ENCODE measurements at places on chromosomes 4 and X.

DNA sequence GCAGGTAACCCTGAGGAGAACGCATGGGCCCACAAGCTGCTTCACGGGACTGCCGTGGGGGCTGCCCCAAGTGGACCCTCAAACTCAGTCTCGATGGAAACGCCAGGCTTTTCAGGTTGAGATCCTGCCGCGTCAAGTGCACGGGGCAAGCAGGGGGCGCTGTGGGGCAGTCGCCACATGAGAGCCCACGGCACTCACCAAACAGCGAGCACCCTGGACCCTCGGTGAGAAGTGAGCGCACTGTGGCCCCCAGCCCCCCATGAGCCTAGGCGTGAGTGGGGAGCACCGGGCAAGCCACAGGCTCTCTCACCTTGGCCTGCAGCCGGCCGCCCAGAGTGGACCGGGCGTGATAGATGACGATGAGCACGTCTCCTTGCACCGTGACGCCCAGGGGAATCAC is 50.9 kb upstream of the CPLX1 start:
- no peak for DNase-seq

GRCh38 chr4:186765138-186765537 is 41.5 kb upstream of the FAT1 start:
- no peak for DNase-seq

- DNase-seq = no peak
Observed at GRCh38 chrX:134761788-134762187, 103.5 kb upstream of the PLAC1 start.

DNA sequence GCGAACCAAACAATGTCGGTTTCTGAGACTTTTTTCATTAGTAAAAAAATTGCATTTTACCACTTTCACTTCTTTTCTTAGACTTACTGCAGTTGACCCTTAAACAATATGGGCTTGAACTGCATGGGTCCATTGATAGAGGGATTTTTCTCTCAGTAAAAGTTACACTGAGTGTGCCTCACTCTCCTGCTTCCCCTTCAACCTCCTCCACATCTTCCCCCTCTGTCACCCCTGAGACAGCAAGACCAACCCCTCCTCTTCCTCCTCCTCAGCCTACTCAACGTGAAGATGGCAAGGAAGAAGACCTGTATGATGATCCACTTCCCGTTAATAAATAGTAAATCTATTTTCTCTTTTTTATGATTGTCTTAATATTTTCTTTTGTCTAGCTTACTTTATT is 43.4 kb downstream of the TEC start:
- no peak for DNase-seq

DNA sequence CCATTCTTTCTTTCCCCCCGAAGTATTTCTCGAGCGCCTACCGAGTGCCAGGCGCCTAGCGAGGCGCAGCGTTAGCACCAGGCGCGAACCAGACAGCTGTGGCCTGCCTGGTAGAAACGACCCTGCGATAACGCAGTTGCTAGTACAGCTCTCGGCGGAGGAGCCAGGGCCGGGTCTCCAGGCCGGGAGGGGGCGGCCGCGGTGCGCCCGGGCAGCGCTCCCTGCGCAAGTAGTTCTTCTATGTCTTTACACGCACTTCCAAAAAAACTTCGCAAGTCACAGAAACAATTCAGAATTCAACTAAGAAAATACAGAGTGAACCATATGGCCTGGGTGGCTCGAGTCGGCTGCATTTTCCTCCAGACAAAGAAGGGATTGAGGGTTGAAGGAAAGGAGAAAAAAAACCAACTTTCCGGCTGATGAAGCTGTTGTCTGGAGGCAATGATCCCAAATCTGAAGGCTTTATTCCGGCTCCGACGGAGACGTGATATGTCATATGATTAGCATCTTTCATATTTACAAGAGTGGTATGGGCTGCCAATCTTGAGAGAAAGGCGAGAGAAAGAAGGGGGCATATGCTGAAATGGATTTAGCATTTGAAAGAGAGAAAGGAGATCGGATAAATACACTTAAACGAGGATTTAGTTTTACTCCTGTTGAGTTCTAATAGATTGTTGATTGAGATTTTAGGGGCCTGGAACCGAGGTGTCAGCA is 7.2 kb upstream of the NEUROG2 start:
- peak; percentile 84 for DNase-seq

DNA sequence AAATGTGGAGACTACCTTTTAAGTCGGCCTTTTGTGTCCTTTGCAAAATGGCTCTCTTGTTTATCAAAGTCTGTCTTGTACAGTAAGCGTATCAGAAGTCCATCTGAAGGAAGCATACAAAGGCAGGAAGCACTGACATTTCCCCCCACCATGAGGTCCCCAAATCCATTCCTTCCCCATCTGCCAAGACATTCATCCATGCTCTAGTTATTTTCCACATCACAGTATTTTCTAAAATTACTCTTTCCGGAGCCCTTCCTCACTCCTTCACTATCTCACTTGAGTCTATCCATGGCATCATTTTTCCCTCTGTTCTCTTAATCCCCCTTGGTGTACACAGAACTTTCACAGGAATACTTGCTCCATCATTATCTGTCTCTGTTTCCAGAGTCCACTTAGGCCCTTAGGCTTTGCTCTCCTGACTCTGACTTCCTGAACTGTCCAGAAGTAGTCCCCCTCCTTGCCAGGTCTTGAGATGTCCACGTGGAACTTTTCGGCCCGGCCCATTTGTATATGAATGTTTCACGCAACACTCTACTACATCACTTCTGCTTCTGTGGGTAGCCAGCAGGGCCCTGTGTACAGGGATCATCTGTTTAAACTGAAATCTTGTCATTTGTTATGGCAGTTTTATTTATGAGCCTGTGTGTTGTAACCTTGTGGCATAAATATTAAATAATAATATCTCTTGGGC is 2.1 kb downstream of the SEL1L3 start:
- peak; percentile 46 for DNase-seq

DNA sequence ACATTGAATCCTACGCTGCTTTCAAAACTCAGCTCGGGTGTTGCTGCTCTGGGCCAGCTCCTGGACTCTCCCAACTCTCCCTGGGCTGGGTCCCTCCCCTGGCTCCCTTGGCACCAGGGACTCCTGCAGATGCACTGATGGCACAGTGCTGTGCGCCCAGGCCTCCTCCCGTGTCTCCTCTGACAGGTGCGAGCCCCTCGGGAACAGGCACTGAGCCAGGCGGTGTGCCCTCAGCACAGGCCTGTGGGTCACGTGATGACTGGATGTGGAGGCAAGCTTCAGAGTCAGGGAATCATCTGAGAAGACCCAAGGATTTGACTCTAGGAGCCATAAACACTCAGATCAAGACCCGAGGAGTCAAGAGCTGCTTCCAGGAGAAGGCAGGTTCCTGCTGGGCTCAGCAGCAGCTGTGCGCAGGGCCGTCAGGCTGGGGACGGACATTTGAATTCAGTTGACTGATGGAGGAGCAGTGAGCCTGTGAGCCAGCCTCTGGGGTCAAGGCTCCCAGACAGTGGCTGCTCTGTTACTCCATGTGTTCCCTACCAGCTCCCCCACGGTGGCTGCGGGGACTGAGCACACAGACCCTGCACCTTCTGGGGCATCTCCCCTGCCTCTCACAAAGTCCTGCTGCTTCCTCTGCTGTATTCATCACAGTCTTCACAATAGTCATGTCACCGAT is 33.0 kb downstream of the NAT8L start:
- peak; percentile 7 for DNase-seq

GRCh38 chr4:100555611-100556337 is 38.0 kb upstream of the EMCN start:
- peak; percentile 41 for DNase-seq

DNA sequence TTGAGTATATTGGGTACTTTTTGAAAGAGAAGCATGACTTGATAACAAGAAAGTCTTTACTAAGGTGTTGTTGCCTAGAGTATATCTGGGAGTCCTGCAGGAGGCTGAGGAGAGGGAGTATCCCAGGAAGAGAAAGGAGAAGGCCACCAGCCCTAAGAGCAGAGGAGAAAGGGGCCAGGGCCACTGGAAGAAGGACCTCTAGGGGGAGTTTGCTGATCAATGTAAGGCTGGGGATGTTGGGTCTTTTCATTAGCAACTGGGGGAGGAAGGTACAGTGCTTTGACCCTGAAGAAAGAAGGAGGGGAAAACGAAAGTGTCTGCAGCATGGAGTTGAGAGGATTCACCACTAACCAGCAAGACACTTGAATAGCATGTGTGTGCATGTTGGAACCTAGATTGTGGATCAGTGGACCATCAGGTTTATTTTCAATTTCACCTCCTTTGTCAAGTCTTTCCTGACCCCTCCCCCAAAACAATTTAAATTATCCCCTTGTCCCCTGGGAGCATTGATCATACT is 4.5 kb downstream of the SMIM9 start:
- no peak for DNase-seq

- no peak for DNase-seq
Observed at GRCh38 chr4:38462367-38463055, 201.5 kb upstream of the KLF3 start.

DNA sequence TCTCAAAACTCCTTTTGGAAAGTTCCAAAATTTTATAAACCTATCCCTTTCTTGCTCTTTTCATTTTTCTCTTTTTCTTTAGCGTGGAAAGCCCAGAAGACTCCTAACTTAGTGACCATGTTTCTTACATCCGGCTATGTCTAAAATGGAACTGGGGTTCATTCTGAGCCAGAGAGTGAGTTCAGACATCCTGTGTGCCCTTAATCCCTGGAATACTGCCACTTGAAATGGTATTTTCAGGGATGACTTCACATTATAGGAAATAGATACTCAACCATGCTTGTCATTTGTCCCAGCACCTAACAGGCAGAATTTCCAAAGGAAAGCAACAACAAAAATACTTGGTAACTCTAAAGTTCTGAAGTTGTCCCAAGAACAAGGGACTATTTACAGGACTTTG is 379.6 kb downstream of the ARHGAP24 start:
- no peak for DNase-seq

DNA sequence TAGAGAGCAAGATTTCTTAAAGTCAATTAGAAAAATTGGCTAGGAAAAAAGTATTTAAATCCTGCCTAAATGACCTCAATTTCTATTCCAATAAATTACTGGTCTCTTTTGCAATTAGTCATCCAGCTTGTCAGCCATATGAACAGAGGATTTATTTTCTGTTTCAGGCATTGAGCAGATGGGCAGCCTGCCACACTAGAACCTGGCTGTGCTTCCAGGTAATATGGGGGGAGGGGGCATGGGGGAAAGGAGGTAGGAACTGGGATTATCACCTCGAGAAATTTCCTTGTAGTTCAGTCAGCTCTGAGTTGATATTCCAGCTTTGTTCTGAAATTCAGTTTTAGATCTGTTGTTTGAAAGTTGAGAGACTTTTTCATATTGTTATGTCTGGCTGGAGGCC is 206.3 kb upstream of the LCORL start:
- no peak for DNase-seq

GRCh38 chrX:119778829-119779228 is 12.6 kb downstream of the RPL39 start:
- DNase-seq = no peak

DNA sequence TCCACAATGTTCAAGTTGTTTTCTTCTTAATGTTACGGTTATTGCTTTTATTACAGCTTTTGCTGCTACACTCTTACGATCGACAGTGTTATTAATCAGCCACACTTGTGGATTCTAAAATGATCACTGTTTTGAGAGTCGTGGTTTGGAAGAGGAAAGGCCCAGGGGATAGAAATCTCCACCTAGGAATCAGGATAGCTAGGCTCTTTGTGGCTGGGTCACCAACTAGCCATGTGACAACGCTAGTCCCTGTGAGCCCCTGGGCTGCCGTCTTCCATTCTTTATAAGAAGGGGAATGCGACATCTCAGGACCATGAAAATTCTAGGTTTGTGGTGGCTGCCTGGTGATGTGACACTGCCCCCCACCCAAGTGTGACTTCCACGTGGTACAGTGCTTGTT is 380 bp downstream of the SLC34A2 start:
- no peak for DNase-seq

DNA sequence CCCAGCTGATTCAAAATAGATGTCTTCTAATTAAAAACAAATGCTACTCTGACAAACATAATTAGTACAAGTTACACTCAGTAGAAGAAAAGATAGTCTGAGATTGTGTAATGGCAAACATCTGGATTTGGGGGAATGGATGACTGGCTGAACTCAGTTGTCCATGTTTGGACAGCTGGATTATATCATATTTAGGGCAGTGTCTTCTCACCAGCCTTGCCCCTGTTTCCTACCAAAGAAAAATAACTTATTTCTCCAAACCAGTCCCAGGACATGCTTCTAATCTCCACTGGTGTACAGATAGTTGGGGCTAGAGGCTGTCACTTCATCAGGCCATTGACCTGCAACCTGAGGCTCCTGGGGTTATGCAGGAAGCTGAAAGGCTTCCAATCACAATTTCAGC is 237.3 kb downstream of the USP46 start:
- DNase-seq = no peak

DNA sequence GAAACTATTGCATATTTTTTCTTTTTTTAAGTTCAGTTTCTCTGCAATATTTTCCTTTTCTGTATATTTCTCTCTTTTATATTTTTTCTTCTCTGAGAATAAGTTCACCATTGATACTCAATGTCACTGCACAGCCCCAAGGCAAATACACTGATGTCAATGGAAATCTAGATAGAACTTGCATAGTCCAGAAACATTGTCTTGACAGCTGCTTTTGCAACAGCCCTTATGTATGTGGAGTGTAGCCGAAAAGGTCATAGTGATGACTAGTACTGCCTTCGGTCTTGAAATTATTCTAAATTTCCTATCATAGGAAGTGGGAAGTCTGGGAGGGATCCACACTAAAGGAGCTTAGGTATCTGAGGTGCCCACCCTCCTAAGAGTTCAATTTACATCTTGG is 150.0 kb downstream of the SPOCK3 start:
- no peak for DNase-seq

DNA sequence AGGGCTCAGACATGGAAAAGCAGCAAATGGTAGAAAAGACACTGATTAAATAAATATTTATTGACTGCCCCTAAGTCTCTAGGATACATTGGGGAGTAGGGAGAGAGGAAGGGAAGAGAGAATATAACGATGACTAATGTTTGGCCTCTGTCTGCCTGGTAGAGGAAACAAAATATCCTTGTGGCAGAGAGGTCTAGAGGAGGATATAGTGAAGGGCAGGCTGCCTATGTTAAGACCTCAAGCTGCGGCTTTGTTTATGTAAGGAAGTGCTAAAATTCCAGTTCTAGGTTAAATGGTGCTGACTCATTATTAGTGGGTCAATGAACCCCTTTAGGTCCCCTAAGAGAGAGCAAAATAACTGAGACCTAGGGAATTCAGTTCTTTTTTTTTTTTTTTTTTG is 427.3 kb upstream of the FTHL17 start:
- DNase-seq = no peak

DNA sequence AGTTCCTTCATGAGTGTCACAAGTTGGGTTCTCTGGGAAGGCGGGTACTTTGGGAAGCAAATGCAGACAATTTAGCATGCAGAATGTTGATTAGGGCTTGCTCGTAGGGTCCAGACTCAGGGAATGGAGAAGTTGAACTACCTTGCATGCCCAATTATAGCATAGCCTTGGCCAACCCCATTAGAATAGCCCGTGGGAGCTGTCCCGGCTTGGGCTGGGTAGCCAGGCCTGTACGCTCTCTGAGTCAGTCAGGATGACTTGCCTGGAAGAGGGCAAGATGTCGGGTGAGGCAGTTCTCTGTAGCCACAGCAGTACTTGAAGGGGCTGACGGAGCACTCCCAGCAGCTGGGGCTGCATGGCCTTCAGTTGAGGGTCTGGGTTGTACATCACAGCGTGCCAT is 19.5 kb downstream of the KIAA0232 start:
- DNase-seq = no peak
